Mucosa of descending colon (tissue), 3 donors: ENCODE measurements at places on chromosomes 5 and 9. TPM values are rescaled to one million over a fixed set of nuclear protein-coding genes. Genes with fewer than 3 reads are reported as not detected.

DNA sequence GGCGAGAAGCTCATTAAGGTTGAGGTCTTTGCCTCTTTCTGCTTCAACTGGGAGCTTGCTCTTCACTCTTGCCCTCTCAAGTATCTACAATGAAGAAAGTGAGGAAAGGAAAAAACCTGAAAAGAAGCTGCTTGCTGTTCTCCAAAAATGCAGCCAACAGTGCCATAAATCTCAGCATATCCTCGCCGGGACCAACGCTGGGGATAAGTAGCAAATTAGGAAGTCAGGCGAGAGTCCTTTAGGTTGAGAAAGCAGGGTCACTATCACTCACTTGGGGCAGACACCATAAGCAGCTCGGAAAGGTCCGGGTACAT lies 399 bp downstream of the NUP155 start:
- no peak for DNase-seq

The ANKRD18B gene
- total RNA-seq: not detected

The LTC4S gene
- total RNA-seq: 3.0 TPM

The PRDM9 gene
- not detected for total RNA-seq

The TSSK1B gene
- not detected for total RNA-seq

DNA sequence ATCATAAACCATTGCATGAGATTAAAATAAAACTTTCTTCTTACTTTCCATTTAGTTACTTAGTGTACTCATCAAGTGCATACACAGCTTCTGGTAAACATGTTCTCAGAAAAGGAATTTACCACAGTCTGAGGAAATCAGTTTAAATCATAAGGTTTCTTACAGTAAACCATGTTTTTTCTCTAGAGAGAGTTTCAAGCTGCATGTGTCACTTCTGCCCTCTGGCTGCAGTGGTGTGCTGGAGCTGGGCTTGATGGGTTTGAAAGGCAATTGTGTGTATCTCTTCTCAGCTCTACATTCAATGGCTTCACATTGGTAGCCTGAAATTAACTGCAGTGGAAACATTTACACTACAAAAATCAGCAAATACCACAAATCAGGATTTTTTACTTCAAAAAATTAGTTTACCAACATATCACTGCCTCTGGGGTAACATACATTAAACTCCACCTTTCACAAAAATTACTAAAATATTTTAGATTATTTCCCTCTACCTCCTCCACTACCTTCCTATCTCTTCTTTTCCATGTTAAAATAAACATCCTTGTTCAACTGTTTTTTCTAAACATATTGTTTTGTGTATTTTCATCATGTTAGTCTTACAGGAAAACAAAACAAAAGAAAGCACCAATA lies 414.3 kb downstream of the ANXA1 start:
- no peak for DNase-seq

DNA sequence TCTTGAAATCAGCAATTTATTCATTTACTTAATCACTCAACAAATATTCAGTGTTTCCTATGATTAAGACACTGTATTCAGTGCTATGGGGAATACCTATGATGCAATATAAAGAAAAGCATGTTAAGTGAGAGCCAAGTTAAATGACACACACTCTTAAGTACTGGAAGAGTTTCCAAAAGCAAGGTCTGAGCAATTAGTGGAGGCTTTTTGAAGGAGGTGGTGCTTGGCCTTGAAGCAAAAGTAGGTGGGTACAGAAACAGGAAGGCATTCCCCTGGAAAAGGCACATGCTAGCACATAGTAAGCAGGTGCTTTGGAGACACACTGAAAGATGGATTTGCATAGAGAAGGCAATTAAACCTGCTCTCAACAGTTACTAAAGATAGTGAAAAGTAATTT lies 4.0 kb downstream of the TSLP start:
- DNase-seq: no peak

The DDX41 gene
- 79.0 TPM for total RNA-seq

DNA sequence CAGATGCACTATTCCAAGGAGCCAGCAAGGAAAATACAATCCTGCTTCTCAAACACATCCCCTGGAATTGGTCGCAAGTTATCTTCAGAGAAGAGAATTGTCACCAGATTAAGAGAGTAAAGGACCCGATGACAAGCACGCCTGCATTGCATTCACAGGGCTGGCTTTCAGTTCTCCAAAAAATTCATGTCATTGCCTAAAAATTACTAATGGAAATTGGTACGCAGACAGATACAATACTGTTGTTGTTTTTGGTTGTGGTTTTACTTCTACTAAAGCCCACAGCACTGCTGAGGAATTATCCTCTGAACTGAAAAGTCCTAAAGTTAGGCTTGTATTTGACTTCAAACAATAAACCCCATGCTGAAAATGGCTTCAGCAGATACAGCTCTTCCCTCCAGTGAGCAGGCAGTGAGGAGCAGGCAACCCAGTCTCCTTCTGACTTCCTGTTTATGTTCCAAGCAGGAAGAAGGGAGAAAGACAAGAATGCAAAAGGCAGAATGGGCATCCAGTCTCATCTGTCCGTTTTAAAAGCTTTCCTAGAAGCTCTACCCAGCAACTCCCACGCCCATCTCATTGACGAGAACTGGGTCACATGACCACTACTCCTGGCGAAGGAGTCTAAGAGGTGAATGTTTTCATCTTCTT lies 80.6 kb upstream of the ZNF366 start:
- no peak for DNase-seq

- peak; percentile 22 for DNase-seq
Measured at GRCh38 chr9:93646640-93647178, 70.3 kb downstream of the PHF2 start.

- DNase-seq: peak; percentile 66
Measured at GRCh38 chr9:113343732-113344231, 3.7 kb upstream of the WDR31 start.

GRCh38 chr9:33315371-33315770 lies 25.1 kb downstream of the NFX1 start:
- DNase-seq: no peak

DNA sequence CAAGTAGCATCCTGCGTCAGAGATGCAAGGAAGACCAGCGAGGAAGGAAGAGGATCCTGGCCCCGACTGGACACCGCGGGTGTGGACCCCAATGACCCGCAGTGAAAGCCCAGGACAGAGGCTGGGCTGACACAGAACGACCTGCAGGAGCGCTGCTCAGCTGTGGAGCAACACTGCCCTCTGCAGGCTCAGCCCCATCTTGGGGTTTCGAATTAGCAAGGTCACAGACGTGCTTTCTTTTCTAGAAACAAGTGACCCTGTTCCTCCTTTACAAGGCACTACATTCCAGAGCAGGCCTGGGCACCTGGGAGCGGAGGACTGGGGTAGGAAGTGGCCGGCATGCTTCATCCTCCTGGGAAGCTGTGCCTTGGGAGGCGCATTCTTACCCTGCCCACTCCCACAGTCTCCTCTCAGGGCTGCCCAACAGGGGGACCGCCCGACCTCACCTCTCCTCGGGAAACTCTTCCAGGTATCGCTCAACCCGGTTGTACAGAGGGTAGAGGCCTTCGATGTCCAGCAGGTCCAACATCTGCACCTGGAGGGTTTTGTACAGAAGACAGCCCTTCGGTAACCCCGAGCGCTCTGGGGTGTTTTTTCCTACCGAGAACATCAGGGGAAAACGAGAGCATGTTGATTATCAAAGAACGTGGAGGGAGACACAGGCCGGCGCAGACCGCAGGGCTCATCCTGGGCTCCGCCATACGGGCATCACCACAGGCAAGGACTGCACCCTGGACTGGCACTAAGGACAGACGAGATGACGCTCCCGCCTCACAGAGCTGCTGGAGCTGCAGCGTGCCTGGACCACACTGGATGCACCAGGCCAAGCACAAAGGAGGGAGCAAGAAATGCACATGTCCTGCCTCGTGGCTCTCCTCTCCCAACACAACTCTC lies 35.0 kb downstream of the IPPK start:
- DNase-seq: peak; percentile 72

GRCh38 chr9:95516734-95517558 lies at the start of gene PTCH1:
PTCH1 (minus strand) TSS chr9:95516971.
- peak; percentile 73 for DNase-seq

DNA sequence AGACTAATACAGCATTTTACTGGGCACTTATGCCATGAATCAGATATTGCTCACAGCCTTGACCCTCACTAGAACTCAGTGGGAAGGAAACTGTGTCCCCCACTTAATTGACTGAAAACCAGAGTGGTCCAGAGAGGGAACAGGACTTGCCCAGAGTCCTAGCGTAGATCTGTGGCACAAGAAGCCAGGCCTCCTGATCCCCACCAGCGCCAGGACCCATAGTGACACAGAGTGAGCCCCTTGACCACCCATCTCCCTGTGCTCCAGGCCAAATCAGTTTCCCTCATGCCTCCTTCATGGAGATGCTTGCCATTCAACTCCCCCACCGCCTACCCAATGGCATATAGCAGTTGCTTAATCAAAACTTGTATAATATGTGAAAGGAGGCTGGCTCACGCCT lies 8.3 kb downstream of the KIF12 start:
- no peak for DNase-seq

The SPATA31E1 gene
- total RNA-seq: 0.06 TPM

DNA sequence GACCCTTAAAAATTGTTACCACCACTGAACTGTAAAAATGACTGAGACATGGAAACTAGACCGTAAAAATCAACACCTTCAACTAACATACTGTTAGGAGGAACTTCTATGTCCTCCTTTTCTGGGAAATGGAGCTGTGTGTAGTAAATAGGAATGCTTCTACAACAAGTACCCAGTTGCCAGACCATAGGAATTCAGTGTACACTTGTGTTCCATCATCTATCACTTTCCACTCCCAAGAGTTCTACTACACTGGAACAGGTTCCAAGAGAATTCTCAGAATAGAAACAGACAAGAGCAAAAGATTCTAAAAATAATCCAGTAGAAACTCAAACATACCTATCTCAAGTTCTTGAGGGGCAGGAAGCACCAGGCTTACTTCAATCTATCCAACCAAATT lies 23.6 kb downstream of the UBAP2 start:
- DNase-seq: no peak

The HACD4 gene
- 1.9 TPM for total RNA-seq

DNA sequence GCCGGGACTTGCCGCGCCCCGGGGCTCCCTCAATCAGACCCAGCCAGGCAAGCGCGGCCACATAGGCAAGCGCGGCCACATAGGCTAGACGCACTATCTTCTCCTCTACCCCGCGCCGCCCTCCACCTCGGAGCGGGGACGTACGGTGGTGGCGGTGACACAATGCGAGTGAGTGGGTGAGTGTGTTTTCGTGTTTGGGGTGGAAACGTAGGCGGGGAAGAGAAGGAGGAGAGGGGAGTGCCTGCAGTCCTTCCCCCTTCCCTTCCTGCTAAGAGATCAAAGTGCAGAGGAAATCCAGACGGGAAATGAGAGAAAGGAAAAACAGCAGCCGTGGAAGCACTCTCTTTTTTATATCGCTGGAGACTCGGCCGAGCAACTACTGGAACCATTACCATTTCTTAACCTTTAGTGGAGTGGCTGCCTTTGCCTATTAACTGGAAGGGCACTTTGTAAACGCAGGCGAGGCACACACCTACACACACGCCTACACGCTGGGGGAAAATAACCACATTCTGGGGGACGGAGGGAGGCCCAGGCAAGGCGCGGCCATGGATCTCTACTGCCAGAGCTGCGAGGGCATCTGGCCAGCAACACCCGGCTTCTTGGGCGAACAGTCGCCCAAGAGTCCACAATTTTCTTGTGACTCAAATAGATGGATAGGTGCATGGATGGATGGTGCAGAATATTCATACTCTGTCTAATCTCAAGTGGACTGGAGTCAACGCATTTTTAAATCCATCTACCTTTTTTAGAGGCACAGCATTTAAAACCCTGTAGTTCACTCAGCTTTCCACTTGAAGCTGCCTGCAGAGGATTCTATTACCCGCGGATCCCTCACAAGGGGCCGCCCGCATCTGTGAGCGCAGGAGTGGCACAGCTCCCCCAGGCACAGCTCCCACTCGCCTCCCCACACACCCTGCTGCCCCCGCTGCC lies 2.1 kb downstream of the EDIL3 start:
- peak; percentile 76 for DNase-seq

The PCDHB4 gene
- 0.35 TPM for total RNA-seq

- DNase-seq: no peak
Measured at GRCh38 chr5:125295405-125295872, 549.0 kb upstream of the ZNF608 start.

GRCh38 chr5:6572086-6572824 lies 60.6 kb downstream of the NSUN2 start:
- no peak for DNase-seq

The MAMDC4 gene
- 43.8 TPM for total RNA-seq

GRCh38 chr5:120293796-120294195 lies 170.3 kb upstream of the PRR16 start:
- no peak for DNase-seq

DNA sequence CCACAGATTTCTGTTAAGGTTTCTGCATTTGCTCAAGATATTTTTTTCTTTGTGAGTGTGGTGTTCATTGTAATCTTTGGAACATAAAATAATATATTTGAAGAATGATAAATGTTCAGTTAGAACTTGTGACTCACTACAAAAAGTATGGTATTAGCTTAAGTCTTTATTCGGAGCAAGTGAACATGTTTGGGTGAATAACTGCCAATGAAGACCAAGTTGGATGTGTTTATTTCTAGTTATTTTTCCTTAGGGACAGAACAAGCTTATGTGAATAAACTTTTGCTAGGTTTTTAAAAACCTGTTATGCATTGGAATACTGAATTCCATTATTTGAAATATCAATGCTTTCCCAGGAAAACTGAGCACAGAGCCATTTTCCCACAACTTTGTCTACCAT lies 418.6 kb downstream of the SLCO4C1 start:
- DNase-seq: no peak

DNA sequence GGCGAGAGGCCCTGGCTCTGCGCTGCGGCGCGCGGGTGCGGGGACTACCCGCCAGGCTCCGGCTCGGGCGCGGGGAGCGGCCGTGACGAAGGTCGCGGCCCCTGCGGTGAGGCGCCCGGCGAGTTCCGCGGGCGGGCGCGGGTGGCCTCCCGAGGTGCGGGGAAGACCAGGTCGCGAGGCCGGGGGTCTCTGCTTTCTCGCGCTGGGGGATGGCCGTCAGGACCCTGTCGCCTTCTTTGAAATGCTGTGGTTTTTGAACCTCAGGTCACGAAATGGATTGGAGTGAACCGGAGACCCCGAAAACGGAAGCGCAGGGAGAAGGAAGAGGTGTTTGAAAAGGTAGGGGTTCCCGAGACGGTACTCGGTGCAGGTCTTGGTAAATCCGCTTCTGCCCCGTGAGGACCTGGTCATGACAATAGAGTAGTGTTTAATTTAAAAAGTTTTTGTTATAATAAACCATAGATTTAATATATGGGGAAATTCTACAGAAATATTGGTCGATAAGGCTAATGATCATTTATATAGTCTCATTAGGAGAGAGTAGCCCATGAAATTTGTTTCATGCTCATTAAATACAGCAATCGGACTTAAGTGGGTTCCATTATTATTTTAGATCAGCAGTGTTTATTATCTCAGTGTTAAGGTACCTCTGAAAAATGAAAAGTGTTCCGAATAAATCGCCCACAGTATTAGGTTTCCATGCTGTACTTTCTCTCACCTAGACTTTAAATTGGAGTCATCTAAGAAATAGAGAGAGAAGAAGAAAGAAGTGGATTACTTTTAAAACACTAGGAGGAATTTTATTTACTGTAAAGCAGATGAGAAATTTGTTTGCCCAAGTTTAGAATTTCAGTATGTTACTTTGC lies 279.0 kb downstream of the AOPEP start:
- no peak for DNase-seq
